Neural crest cell (in vitro differentiated cells): ENCODE measurements at places on chromosomes 12 and 14. TPM values are rescaled to one million over a fixed set of nuclear protein-coding genes. Genes with fewer than 3 reads are reported as not detected.

GRCh38 chr12:44285321-44285960 lies 449.6 kb downstream of the TMEM117 start:
- H3K4me3 ChIP-seq = no peak overlapping the region
- H3K27ac ChIP-seq = no peak overlapping the region
- no peaks in the 10 kb centered on the region for H3K27me3 ChIP-seq
- no peak for DNase-seq

CREBL2 gene
- 11.4 and 13.2 TPM in 2 replicates for total RNA-seq

DNA sequence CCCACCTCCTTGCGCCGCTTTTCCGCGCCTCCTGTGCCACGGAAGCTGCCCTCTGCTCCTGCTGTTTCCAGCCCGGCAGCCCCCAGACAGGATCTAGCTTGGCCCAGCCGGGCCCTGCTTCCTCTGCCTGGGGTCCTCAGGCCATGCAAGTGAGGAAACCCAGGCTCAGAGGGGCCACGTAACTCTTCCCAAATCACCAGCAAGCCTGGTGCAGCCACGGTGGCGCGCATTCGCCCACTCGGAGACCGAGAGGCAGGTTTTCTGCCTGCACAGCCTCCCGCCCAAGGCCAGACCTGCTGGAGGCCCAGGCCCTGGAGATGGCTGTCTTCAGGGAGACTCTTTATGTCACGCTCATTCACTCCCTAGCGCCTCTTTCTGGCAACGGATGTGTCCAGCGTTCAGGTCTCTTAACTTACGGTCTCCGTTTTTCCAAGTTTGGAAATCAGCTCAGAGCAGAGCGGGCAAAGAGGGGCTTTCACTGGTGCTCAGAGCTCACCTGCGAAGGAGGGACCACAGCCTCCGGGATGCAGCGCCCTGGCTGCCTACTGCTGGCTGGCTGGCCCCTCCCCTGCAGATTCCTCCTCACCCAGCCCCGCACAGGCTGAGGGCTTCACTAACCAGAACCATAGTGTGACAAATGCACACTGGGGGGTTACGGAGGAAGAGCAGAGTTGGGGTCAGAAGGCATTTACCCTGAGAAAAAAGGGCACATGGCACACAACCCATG lies 20.6 kb upstream of the CEP170B start:
- H3K36me3 ChIP-seq = no peaks in the 10 kb centered on the region
- DNase-seq = no peak
- peak overlapping the region; percentile 23 for H3K4me3 ChIP-seq
- H3K27me3 ChIP-seq = peaks cover 91% of the 10 kb centered on the region

GUCY2C gene
- not detected in 2 replicates for total RNA-seq

DNA sequence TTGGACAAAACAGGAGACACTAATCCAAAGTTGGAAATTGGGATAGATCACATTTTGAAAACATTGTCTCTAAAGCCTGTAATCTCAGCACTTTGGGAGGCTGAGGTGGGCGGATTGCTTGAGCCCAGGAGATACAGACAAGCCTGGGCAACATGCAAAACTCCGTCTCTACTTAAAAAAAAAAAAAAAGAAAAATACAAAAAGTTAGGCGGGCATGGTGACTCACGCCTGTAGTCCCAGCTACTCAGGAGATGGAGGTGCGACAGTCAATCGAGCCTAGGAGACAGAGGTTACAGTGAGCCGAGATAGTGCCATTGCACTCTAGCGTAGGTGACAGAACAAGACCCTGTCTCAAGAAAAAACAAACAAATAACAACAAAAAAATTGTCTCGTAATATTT lies 152.1 kb downstream of the MGAT4C start:
- DNase-seq = no peak
- H3K36me3 ChIP-seq = no peaks in the 10 kb centered on the region
- H3K4me1 ChIP-seq = peaks cover 17% of the 10 kb centered on the region
- H3K27ac ChIP-seq = no peak overlapping the region
- no peaks in the 10 kb centered on the region for H3K27me3 ChIP-seq

DNA sequence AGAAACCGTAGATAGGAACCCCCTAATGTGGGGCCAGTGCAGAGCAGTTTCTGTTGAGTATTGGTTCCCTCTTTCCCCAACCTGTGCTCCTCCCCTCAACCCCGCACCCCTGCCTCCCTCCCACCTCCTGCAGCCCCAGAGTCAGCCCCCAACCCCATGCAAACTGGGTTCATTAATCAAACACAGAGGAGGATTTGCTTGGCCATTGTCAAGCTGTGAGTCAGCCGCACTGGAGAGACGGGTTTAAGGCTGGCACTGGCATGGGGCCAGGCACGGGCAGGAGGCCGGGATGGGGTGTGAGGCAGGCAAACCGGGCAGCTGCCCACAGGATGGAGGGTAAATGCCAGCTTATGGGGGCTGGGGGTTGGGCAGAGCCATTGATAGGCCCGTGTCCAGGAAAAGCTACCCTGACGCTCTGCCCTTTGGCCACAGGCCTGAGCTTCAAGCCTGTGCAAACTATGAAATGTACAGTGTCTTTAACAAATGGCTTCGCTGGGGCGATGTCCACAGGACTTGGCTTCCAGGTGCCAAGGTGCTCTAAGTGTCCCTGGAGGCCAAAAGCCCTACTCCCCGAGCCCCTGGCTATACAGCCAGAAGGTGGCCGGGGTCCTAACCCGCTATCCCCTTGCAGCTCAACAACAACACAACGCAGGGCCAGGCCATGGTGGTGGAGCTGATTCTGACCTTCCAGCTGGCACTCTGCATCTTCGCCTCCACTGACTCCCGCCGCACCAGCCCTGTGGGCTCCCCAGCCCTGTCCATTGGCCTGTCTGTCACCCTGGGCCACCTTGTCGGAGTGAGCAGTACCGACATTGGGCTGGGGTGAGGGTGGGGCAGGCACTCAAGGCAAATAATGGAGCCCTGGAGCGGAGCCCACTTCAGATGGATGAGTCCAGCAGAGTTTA lies 1.4 kb downstream of the AQP5 start:
- peak overlapping the region; percentile 47 for H3K4me3 ChIP-seq
- peaks cover 48% of the 10 kb centered on the region for H3K27me3 ChIP-seq
- peaks cover 23% of the 10 kb centered on the region for H3K4me1 ChIP-seq
- DNase-seq = no peak
- no peak overlapping the region for H3K27ac ChIP-seq

DNA sequence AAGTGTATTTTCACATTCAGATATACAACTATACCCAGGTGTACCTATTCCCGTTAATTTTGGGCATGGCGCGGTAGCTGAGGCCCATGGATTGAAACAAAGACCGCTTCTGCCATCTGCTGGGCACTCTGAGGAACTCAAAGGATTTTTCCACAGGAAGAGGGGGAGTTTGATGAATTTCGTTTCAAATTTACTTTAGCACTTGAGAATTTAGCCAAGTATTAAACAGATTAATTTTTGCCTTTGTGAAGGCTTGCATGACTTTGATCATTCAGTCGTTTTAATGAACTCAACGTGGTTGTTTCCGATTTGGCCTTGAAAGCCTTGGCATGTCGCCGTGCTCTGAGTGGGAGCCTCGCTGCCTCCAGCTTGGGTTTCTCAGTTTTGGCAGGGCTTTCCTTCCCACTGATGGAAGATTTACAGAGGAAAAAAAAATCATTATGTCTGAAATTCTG lies 153.2 kb upstream of the DDHD1 start:
- peak overlapping the region; percentile 10 for H3K27ac ChIP-seq
- H3K4me3 ChIP-seq = peak overlapping the region; percentile 82
- H3K27me3 ChIP-seq = no peaks in the 10 kb centered on the region
- peaks cover 36% of the 10 kb centered on the region for H3K4me1 ChIP-seq
- H3K36me3 ChIP-seq = peaks cover 28% of the 10 kb centered on the region
- peak; percentile 51 for DNase-seq

DHH gene
- total RNA-seq = 1.5 TPM in 2 replicates

DNA sequence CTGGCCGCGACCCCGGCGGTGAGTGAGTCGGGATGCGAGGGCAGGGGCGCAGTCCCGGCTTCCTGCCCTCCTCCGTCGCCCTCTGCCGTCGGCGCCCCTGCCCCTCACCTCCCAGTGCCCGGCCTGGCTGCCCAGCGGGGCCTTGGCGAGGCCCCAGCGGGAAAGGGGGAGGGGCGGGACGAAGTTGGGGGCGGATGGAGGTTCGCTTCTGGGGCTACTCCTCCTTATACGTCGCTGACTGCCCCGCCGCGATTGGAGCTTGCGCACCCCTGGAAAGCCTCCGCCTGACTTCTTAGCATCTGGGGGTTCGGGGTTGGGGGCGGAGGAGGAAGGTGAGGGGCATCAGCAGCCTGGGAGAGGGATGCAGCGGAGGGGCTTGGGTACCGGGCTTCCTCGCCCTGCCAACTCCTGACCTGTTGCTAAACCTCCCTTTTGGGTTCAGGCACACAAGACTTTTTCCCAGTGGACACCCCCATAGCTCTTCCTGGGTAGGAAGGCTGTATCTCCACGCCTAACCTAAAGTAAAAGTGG lies 406 bp downstream of the TMEM263 start:
- peak overlapping the region; percentile 97 for H3K4me3 ChIP-seq
- H3K36me3 ChIP-seq = peaks cover 2% of the 10 kb centered on the region
- H3K27ac ChIP-seq = peak overlapping the region; percentile 92
- H3K4me1 ChIP-seq = peaks cover 21% of the 10 kb centered on the region

RERGL gene
- total RNA-seq = not detected in 2 replicates

PRIM1 gene
- total RNA-seq = 45.7 and 47.3 TPM in 2 replicates

- no peaks in the 10 kb centered on the region for H3K36me3 ChIP-seq
- H3K27me3 ChIP-seq = no peaks in the 10 kb centered on the region
Observed at GRCh38 chr14:69685218-69685616, 73.8 kb downstream of the SUSD6 start.

EGLN3 gene
- 0.89 and 0.96 TPM in 2 replicates for total RNA-seq

RIPK3 gene
- total RNA-seq = not detected in 2 replicates

DNA sequence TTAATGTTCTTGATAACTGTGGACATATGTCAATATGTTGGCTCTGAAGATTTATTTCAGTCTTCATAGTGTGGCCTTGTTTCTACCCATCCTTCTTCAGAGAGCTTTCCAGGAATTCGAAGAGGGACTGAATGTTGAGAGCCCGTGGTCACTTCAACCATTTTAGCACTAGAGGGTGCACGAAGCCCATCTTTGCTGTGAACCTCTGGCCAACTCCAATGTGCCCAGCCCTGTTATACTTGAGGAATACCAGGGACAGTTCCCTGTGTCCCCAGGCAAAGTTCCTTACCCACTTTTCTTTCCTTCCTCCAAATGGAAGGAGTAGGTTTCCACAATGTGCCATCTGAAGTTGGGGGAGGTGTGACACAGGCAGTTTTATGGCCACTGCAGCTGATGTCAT lies 603.5 kb downstream of the RPL10L start:
- H3K4me1 ChIP-seq = peaks cover 4% of the 10 kb centered on the region
- peak; percentile 50 for DNase-seq
- H3K27ac ChIP-seq = no peak overlapping the region
- H3K27me3 ChIP-seq = no peaks in the 10 kb centered on the region
- no peak overlapping the region for H3K4me3 ChIP-seq
- no peaks in the 10 kb centered on the region for H3K36me3 ChIP-seq

ZNF891 gene
- 3.9 and 4.2 TPM in 2 replicates for total RNA-seq

GRCh38 chr12:4275016-4275869 lies 1.7 kb downstream of the CCND2 start:
- peaks cover 25% of the 10 kb centered on the region for H3K36me3 ChIP-seq
- peak; percentile 26 for DNase-seq
- H3K27ac ChIP-seq = peak overlapping the region; percentile 96
- H3K27me3 ChIP-seq = peaks cover 16% of the 10 kb centered on the region
- H3K4me1 ChIP-seq = peaks cover 64% of the 10 kb centered on the region

FERMT2 gene
- 57.2 and 64.2 TPM in 2 replicates for total RNA-seq

GPR68 gene
- total RNA-seq = 0.14 and 0.36 TPM in 2 replicates

DNA sequence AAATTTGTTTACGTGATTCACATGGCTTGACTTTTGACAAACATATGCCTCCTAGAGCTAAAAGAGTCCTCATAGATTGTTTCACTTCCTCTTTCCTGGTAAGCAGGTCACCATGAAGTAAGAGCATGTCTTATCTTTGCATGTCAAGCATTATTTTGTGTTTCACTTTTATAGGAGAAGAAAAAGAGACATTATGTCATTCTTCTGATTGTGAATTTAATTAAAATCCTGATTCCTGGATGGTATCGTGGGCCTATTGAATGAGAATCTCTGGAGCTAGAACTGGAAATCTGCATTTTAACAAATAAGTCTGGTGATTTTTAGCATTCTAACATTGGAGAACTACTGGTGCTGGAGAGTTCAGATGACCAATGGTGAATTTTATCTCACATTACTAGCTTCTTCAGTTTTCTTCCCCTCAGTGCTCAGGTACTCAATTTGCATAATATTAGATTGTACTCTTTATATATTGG lies 218.6 kb upstream of the ATP2B1 start:
- H3K4me1 ChIP-seq = no peaks in the 10 kb centered on the region
- DNase-seq = no peak
- H3K36me3 ChIP-seq = no peaks in the 10 kb centered on the region

GRCh38 chr12:41476499-41477439 lies 288.6 kb downstream of the PDZRN4 start:
- no peak overlapping the region for H3K27ac ChIP-seq
- no peak overlapping the region for H3K4me3 ChIP-seq
- no peak for DNase-seq
- H3K36me3 ChIP-seq = no peaks in the 10 kb centered on the region
- H3K4me1 ChIP-seq = peaks cover 15% of the 10 kb centered on the region
- no peaks in the 10 kb centered on the region for H3K27me3 ChIP-seq

DNA sequence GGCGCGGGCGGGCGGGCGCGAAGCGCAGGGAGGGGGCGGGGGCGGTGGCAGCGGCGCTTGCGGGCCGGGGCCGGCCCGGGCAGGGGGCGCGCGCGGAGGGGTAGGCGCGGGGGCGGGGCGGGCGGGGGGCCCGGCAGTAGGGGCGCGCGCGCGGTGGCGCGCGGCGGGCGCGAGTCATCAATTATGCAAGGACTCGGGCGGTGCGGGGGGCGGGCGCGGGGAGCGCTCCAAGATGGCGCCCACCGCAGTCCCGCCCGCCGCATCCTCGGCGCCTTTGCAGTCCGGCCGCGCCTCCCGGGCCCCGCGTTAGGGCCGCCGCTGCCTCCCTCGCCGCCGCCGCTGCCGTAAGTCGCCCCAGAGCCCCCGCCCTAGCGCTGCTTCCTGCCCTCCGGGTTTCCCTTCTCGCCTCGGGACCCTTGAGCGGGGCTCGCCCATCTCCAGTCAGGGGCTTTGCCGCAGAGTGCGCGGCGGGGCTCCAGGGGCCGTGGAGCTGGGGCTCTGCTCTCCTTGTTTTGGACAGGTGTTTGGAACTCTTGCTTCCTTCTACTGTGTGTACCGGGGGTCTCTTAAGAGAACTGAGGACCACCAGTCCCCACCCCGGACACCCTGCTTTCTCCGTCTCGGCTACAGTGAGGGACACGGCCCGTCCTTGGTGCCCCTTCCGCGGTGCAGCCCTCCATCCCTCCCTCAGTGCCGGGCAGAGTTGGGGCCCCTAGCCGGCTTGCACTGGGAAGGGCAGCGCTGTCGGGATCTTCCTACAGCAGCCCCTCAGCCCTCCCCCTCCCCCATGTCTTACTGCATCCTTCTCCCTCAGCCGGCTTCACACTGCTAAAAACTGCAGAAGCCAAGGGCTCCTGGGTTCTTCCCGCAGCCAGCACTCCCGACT lies at the start of gene SCN8A:
Gene SCN8A, plus strand, starts transcription at position 218 of the 886 bp plus-strand sequence. CDS start 71,585 bp downstream, outside the sequence.
- H3K36me3 ChIP-seq = no peaks in the 10 kb centered on the region
- H3K4me3 ChIP-seq = peak within 1 kb of the TSS; percentile 93
- H3K4me1 ChIP-seq = peaks cover 29% of the 10 kb centered on the region
